Stromal cell of bone marrow (primary cell): ENCODE measurements at places on chromosomes 2 and 18.

GRCh38 chr18:49893036-49893435 is 79.7 kb upstream of the ACAA2 start:
- DNase-seq, result no peak

GRCh38 chr18:61882296-61883004 is 10.4 kb downstream of the RNF152 start:
- DNase-seq, result no peak

DNA sequence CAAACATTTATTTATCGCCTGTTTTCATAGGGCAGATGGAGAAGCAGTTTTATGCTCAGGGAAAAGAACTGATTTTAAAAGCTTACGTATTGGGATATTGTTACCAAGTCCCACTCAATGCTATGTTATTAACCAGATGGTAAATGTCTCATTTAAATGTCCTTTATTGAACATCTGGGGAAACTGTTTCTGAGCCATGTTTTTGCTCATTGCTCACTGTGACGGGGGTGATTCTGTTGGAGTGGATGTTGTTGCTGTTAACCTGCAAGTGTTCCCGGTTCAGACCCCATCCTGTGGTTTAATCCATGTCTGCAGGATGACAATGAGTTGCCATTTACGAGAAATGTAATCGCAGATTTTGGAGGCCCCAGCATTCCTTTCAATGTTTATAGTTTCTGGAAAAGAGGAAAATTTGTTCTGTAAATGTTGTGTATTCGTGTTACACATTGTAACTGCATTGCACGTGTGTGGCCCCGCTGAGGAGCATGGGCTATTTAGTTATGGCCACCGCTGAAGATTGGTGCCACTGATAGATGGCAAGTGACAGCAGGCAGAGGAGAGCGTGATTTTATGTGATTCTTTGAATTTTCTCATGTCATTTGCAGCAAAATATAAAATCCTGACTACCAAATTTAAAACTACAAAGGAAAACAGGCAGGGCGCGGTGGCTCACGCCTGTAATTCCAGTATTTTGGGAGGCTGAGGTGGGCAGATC is 174.8 kb upstream of the COPS8 start:
- DNase-seq, result no peak

- no peak for DNase-seq
These were observed 57.9 kb downstream of the NCK2 start for GRCh38 chr2:105802587-105802986.

DNA sequence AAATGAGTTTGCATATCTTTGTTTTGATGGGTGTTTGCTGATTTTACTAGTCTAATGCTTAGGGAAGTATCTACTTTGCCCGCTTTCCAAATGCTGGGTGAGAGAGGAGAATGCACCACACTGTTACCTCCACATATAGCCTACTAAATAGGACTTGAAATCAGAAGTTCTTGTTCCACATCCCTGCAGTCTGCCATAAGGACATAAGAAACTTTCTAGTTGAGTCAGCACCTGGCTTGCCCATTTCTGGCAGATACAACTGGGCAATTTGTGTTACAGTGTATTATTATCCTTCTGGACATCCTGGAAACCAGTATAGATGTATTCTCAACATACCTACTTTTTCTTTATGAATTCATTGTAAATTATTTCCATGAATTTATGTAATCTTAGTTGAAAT is 29.5 kb downstream of the ANXA4 start:
- no peak for DNase-seq
